ENCODE measurements at places on chromosomes 16 and 17. TPM values are rescaled to one million over a fixed set of nuclear protein-coding genes. Genes with fewer than 3 reads are reported as not detected.

DNA sequence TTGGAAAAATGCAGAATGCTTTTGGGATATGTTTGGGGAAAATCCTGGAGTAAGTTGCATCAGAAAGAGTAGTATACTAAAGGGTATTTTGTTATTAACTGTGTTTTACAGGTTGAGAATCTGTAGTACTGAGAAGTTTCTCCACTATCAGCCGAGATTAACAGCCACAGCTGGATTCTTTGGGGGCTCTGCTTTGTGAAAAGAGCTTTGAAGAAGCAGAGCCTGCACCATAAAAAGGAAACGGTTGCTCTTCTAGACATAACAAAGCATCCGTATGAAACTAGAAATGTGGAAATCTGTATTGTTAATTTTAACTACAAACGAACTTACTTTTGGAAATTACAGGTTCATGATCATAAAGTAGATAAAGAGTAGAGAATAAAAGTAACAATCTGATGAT is 5.3 kb downstream of the NLK start:
- no peak for DNase-seq

GRCh38 chr17:47700471-47701449 is 6.8 kb downstream of the TBKBP1 start:
- no peak for DNase-seq

GP1BA gene
- total RNA-seq = not detected

KRT40 gene
- not detected for total RNA-seq

RCVRN gene
- total RNA-seq = 0.23 TPM

DNA sequence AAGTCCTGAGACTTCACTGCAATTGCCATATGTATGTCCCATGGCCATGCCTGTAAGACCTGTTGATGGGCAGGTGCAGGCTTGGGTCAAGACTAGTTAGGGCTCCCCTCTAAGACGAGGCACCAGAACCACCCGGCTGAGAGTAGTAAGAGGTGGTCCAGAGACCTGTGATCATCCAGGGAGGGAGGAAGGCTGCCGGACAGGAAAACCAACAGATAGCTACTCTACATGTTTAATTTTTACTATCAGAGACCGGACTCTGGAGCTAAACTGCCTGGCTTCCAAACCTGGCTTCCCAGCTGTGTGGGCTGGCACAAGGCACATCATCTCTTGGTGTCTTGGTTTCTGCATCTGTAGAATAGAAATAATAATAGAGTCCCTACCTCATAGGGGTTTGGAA is 73.0 kb downstream of the ERCC4 start:
- DNase-seq = no peak

- no peak for DNase-seq
Measured at GRCh38 chr16:4915226-4915761, 21.7 kb downstream of the PPL start.

GRCh38 chr17:74430706-74431567 is 951 bp upstream of the GPRC5C start:
- DNase-seq = peak; percentile 92

- no peak for DNase-seq
Measured at GRCh38 chr17:79948945-79949655, 86.6 kb downstream of the TBC1D16 start.

CPHXL2 gene
- total RNA-seq = not detected

PRR35 gene
- total RNA-seq = not detected

- DNase-seq = no peak
Measured at GRCh38 chr17:50314456-50315011, 31.4 kb upstream of the XYLT2 start.

PTX4 gene
- total RNA-seq = 2.2 TPM

DNA sequence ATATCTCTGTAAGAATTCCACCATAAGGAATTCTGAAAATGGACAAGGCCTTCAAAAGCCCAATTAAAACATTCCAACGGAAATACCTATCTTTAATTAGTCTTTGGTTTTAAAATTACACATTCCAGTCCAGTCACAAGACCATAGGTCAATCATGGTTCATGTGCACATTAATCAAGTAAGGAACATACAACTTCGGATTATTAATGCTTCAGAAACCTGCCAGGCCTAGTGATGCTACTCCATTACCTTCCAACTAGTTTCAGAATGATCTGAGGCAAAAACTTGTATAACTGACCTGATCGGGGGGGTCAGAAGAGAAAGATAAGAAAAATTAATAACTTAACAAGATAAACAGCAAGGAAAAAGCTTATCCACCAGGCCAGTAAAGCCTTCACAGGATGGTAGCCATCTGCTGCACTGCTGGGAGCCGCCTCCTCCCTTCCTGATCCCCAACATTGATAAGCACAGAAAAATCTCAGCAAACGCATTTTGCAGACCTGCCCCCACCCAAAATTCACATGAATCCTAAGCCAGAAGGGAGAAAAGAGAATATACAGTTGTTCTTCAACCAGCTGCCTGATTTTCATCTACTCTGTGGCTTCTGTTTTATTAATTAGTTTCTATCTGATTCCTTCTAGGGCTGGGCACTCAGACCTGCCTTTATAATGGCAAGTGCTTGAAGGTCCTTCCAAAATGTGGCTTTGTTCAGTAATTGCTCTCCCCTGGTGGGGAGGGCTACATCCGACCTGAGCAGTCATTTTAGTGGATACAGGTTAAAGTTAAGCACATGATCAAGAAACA is 6.0 kb downstream of the SDR42E1 start:
- no peak for DNase-seq

- DNase-seq = no peak
Measured at GRCh38 chr17:32786169-32786568, 90.8 kb downstream of the MYO1D start.

DNA sequence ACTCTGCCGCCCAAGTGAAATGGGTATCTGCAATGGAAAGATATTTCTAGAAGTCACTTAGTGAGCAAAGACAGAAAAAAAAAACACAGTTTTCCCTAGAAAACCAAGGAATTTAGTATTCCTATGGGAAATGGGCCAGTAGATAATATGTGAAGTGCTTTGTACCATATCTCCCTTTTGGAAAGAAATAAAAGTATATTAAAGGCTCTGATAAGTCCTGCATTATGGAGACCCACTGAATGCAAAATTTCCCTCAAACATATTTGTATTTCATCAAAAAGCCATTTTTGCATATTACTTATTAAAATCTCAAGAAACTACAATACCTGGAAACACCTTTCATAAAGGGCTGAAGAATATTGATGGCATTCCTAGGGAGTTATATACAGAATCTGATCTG is 51.6 kb upstream of the DYNLRB2 start:
- DNase-seq = no peak

PRM1 gene
- 992 TPM for total RNA-seq

DNA sequence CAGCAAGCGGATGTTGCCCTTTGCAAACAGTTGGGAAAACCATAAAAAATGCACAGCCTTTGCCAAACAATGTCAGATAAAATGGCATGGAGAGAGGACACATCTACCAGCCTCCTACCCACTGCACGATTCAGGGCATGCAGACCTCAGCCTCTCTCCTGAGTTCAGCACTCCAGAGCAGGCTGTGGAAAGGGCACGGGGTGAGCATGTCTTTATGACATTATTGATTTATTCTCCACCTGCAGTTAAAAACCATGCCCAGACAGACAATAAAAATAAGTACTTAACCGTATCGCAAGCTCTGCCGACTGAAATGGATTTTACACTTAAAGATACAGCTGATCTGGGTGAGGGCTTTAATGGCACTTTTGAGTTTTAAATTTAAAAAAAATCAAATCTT is 127.1 kb downstream of the MAF start:
- no peak for DNase-seq

PRSS27 gene
- 1.9 TPM for total RNA-seq
